Posterior vena cava (tissue), 2 donors: ENCODE measurements at places on chromosomes 12 and 14. TPM values are rescaled to one million over a fixed set of nuclear protein-coding genes. Genes with fewer than 3 reads are reported as not detected.

DNA sequence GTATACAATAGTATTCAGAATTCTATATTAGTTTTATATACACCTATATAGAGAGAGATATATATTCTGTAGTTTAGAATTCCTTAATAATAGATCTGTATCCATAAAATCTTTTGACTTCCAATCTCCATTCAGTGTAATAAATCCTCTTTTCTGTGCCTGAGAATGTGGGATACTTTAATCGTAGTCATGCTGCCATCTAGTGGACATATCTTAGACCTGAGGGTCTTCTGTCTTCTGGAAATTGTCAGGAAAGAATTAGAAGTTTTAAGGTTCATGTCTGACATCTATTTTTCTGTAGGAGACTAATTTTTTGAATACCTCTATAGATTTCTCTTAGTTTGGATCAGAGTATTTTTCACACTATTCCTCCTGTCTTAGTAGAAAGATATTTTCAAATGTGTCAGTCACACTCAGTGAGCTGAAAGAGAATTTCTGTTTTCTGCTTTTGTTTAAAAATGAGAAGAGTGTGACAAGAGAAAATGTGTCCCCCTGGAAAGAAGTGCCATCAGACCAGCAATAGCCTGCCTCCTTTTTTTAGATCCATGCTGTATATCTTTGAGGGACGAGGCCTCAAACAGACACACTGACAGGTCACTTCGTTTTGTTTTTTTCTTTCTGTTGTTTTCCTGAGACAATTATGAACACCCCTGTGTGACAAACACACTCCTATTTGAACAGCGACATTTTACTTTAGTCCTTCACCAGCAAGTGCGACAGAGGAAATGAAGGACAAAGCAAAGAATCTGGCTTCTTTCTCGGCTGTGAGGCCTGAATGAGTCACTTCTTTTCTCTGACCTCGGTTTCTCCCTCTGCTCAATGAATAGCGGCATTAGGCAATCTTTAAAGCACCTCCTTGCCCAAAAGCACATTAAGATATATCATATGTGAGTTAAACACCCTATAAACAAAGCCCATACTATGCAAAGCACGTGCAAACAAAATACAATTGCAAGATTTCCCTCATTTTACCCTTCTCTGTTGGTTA lies 96.3 kb downstream of the GALC start:
- DNase-seq = no peak

DNA sequence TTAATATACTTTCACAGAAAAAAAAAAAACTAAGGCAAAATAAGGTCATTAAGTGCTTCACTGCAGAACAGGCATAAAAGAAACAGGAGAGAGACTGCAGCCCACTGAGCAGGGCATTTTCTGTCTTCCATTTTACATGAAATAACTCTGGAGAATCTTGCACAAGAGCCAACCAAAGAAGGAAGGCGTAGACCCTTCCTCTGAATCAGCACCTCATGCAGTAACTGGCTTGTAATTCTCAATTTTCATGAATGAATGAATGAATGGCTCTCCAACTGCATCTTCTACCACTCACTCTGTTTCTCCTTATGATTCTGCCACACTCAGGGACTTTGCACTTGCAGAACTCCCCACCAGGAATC lies 102.0 kb upstream of the PPM1H start:
- DNase-seq = no peak

DNA sequence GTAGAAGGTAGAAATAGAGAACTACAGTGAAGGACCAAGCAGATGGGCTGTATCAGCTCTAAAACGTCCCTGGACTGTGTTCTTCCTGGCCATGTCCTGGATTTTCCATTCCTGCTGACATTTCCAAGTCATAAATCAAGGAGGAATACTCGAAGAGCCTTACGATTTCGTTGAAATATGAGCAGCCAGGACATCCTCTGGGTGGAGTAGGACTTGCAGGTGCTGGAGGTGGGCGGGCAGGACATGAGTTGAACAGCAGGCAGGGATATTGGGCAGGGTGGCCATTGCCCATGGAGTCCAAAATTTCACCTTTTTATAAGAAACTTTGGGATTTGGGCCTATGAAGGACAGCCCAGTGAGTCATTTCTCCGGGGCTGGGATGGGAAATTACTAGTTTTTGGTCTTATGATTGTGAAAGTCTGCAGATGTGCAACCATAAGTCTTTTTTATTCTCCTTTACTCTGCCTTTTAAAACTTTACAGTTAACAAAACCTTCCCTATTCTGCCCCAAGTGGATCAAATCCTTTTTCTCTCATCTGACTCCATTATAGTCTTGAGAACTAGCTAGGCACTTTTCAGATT lies 88.8 kb downstream of the TMX1 start:
- no peak for DNase-seq

DNA sequence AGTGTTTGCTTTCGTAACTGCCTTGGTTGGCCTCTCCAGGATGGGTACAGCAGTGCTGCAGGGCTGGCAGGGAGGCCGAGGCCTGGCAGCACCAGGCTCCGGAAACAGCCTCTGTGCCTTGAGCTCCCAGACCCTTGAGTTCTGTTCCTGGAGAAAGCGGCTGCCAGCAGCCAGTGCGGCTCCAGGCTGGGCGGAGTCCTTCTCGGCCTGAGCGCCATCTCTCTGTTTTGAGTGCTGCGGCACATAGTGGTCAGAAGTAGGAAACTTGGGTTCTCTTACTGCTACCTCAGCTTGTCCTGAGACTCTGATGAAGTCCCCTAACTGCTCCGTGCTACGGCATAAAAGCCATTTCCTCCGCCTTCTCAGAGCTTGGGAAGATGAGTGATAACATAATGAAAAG lies 65.9 kb downstream of the KCNA1 start:
- no peak for DNase-seq

GRCh38 chr12:52081263-52081733 lies 1.8 kb downstream of the SMIM41 start:
- no peak for DNase-seq

DNA sequence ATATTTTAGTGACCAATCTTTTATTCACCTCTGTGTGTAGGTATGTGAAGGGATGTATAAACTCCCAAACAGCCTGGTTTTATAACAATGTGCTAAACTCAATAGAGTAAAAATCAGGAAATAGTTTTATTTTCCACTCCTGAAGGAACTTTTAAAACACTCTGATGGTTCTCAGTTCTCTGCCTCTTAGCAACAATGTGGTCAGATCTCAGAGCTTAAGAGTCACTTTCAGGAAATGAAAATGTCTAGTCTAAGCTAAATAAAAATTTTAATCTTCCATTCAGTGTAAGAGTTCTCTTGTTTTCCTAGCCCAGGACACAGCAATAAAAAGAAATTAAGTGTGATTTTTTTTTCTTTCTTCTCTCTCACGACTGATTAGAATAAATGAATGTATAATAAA lies 718.0 kb downstream of the C12orf50 start:
- no peak for DNase-seq

GRCh38 chr12:79375050-79375449 lies 315.7 kb downstream of the PAWR start:
- no peak for DNase-seq

DNA sequence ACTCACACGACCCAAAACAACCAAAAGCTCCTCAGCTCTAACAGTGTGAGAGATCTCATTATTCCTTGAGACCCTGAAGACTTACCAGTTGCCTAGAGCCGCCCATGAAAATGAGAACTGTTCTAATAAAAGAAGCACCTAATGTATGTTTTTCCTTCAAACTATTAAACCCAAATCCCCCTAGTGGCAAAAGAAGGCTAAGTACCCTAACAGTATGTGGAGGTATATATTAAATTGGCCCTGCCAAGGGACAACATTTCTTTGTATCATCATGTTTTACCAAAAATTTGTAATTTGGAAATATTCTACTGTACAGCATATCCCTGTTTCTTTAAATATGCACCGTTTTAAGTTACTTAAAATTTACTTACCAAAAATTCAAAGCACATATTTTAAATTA lies 38.0 kb upstream of the PPFIA2 start:
- DNase-seq = no peak

DNA sequence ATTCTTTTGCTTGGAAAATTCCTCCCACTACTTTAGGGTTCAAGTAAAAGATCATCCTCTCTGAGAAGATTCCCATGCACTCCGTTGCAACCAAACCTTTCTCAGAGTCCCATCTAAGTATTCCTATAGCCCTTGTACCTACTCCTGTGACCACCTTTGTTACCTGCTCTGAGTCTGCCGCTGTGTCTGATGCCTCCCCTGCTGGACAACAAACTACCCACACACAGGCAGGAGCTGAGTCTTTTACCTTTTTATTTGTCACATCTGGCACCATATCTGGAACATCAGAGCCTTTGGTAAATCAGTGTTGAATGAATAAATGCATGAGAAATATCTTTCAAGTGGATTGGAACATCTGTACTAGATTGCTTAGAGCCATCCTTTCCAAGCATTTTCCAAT lies 82.1 kb upstream of the FLRT2 start:
- DNase-seq = no peak

DNA sequence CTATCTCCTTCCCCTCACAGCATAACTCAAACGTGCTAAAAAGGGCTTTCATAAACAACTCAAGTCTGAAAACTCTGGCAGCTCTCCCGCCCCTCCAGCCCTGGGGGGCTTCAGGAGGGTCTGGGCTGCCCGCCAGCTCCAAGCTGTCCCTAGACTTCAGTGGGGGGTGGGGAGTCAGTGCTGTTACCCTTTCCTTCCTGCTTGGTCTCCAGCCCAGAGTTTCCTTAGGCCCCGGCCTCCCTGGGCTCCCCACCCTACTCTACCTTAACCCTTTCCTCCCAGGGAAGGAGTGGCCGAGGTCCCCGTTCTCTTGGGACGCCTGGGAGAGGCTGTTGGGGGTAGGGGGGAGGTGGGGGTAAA lies 530 bp upstream of the NYNRIN start:
- no peak for DNase-seq

DNA sequence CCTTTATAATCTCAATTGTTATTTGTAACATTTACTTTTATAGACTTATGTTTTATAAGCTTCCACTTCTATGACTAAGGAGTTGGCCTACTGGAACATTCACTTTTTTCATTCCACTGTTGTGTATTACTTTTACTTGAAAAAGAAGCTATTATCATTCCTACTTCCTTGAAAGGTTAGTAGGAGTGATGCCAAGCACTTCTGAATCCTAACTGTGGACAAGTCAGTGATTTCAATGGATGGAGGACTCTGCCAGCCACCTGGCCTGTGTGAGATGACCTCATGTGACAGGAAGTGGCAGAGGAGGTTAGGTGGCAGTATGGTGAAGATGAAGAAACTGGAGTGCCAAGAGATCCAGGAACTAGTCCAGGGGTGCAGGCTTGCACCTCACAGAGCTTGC lies 46.0 kb downstream of the TECPR2 start:
- DNase-seq = no peak

DNA sequence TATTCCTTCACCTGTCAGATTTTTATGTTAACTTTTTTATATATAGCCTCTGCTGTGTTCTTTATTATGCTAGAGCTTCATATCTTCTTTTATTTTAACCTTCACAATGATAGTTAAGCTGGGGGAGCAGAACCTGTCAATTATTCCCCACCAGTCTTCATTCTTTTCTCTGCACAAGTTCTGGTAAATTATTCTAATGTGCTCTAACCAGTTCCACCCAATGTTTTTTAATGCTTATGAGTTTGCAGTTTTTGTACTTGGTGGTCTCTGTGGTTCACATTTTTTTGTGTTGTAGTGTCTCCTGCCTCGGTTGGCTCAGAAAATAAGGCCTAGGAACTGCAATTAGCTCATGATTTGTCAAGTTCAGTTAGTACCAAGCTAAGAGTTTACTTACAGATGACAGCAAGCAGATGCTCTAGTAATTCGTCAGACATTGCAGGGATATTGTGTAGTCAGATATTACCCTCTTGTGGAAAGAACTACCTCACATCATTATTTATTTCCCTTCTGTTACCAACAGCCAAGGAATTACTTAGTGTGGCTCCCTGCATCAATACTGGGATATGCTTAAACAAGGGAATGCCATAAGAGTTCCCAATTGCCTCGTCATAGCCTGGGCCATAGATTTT lies 14.5 kb downstream of the DYRK2 start:
- no peak for DNase-seq

GRCh38 chr12:18206198-18206597 lies 55.1 kb upstream of the PIK3C2G start:
- DNase-seq = no peak

- DNase-seq = no peak
Observed at GRCh38 chr14:50383618-50384225, 13.0 kb downstream of the CDKL1 start.

DNA sequence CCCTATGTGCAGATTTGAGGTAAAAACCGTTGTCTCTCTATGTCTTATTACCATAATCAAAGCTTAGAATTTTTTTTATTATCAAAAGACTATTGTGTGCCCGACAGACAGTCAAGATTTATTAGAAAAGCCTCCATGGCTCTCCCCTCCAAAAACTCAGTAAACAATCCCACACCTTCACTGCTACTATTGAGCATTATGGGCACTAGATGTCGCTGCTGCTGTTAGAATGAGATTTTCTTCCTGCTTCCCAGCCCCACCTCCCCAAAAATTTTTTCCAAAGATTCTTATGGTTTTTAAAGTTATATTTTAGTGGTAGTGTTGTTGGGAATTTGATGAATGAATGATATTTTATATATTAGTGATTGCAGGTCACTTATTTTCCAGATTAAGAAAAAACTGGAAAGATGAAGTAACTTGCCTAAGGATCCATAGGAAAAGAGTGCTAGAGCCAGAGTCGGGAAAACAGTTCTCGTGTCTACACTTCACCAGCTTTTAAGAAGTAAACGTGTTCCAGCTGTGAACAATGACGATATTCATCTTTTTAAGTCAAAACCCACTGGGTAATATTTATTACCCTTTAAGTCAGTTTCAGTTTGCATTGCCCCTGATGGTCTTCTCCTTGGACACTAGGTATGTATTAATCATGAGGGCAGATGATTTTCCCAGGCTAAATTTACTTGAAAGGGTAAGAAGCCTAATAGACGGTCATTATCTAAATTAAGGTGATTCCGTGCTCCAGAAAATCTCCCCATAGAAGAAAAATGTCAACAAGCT lies 12.2 kb upstream of the FOXG1 start:
- DNase-seq = no peak

GRCh38 chr12:72304751-72305150 lies 32.6 kb downstream of the TRHDE start:
- no peak for DNase-seq

- no peak for DNase-seq
Observed at GRCh38 chr12:76947304-76947703, 68.5 kb upstream of the CSRP2 start.

DNA sequence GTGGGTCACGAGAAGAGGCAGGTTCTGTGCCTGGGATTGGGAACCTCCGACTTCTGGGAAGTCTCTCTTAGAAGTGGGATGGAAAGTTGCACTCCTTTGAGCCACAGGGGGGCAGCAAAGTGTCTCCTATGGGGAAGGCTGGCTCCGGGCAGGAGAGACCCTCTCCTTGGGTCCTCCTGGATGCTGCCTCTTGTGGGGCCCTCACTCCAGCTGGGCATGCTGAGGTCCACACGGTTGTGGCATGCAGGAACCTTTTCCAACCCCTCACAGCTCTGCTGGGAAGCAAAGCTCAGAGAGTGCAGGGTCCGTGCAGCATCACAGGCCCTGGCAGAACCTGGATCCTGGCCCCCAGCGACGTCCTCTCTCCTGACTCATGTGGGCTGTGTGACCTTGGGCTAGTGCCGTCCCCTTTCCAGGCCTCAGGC lies 17.4 kb downstream of the SDSL start:
- peak; percentile 62 for DNase-seq

The BCL2L14 gene
- not detected for total RNA-seq

The CDH24 gene
- 1.8 TPM for total RNA-seq

The BBS10 gene
- total RNA-seq = 9.8 TPM

The GYS2 gene
- not detected for total RNA-seq

The ENDOU gene
- 1.7 TPM for total RNA-seq

The TGFB3 gene
- 188 TPM for total RNA-seq

The STAC3 gene
- 1.2 TPM for total RNA-seq

The SLC24A4 gene
- 1.2 TPM for total RNA-seq

The EML5 gene
- 1.1 TPM for total RNA-seq

The NDRG2 gene
- total RNA-seq = 80.7 TPM
